ENCODE measurements at places on chromosomes 5 and 9.

DNA sequence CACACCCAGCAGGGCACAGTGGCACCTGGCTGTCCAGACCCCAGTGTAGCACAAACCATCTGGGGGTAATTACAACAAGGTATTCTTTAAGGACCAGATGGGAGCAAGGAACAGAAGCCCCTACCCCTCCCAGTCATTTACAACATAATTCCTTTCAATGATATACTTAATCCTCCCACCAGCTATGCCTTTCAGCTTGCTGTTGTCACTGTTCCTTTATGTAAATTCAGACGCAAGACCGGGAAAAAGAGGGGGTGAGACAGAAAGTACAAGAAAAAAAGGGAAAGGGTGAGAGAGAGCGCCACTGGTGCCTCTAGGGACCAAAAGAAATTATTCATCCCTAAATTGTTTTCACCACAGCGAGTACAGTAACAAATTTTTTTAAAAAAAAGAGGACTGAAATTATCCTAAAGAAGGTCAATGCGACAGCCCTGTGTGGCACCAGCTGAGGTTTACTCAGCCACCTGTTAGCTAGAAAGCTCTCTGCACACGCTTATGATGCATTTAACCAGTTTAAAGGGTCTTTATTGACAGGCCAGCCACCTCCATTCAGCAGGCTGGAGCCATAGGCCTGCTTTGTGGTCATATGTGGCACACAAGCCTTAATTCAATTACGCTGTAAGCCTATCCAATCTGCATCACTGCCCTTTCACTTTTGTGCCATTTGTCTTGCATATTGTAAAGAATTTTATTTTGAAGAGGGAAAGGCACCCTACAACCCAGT, 210.2 kb upstream of the ISL1 start:
- DNase-seq, result no peak

DNA sequence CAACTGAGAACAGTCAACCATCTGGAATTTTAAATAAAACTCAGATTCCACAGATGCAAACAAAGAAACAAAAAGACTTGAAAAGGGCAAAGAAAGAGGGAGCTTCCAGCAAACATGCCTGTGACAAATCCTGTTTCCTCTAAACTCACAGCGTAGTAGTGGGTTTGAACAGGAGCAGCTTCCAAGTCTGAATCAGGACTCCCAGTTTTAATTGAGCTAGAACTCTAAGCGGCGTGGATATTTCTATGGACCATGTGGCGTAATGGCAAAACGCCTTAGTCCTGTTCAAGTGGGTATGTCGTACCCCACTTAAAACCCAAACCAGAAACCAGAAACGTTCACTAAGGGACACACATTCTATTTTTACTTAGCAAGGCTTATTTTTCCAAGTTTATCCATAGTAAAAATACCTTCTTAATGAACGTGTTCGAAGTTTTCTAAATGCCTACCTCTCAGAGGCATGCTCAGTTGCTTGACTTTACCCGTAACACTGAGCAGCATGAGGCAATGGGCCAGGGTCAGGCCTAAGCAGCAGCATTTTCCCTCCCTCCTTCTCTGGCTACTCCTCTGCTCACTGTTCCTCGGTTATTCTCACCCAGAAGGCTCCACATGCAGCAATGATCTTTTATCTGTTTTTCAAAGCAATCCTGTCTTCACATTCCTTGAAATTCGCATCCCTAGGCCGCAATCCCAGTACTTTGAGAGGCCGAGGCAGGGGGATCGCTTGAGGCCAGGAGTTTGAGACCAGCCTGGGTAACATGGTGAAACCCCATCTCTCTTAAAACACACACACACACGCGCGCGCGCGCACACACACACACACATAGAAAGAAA, 77.9 kb downstream of the FNBP1 start:
- DNase-seq, result no peak

GRCh38 chr9:133761641-133762248, 23.6 kb upstream of the SARDH start:
- DNase-seq, result no peak

DNA sequence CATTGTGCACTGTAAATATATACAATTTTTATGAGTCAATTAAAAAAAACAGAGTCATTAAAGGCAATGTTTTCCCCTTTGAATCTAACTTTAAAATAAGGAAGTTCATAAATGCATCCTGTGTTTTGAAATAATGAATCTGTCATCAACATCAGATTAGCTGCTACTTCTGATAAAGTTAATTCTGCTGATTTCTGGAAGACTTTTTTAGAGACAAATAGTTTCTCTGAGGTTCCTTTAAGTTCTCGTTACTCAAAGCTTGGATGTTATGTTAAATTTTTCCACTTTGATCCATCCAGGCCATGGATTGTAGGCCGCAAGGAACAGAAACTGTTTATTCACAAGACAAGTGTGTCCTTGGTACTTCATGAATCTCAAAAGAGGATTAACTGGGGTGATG, 115.5 kb downstream of the CARTPT start:
- DNase-seq, result no peak

- DNase-seq, result no peak
Measured at GRCh38 chr9:134434894-134435506, 108.7 kb downstream of the RXRA start.

DNA sequence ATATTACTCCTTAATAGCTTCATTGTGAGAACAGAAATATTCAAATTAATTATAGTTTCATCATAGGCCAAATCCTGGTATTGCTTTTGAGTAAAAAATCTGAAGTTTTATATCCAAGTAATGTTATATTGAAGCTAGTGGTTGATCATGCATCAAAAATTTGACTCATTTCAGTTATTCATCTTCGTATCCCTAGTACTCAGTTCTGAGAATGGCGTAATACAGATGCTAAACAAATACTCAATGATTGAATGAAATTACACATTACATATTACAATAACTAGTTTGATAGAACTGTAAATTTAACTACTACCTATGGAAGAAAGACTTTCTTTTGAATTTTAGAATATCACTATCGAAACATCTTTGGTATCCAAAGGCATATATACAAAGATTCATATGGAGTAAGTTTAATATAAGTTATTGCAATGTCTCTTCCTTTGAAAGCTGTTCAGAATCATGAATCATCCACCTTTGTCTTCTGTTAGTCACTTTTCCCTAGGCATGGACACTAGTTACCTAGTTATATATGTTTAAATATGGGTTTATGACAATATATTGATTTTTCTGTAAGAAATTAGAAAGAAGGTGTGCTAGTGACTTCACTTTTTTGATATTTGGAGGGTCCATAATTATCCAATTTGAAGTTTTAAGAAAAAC, 5.0 kb upstream of the ZNF462 start:
- DNase-seq, result no peak

- DNase-seq, result no peak
Measured at GRCh38 chr5:54986269-54986654, 869 bp upstream of the ESM1 start.

- DNase-seq, result no peak
Measured at GRCh38 chr9:129384491-129385210, 206.6 kb upstream of the IER5L start.

Measured in T-helper 1 cell (primary cell).